ENCODE measurements at places on chromosomes 5 and 9.

DNA sequence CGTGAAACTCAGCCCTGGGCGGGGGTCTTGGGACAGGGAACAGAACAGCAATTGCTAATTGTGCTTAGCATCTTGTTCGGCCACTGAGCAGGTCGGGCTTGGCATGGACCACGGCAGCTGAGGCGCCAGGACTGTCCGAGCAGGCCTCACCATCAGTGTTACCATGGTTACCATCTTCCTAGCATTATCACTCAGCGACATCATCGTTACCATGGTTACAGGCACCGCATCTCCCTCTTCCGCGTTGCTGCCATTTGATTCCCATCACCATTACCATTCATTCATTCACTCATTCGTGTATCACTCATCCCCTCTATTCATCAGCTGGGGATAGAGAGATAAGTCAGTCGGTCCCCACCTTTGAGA is 81.0 kb upstream of the ZBTB43 start:
- no peak for DNase-seq

GRCh38 chr9:122113574-122113973 is 20.5 kb upstream of the TTLL11 start:
- no peak for DNase-seq

- DNase-seq, result no peak
These were observed 117.1 kb upstream of the ZNF462 start for GRCh38 chr9:106745876-106746275.

DNA sequence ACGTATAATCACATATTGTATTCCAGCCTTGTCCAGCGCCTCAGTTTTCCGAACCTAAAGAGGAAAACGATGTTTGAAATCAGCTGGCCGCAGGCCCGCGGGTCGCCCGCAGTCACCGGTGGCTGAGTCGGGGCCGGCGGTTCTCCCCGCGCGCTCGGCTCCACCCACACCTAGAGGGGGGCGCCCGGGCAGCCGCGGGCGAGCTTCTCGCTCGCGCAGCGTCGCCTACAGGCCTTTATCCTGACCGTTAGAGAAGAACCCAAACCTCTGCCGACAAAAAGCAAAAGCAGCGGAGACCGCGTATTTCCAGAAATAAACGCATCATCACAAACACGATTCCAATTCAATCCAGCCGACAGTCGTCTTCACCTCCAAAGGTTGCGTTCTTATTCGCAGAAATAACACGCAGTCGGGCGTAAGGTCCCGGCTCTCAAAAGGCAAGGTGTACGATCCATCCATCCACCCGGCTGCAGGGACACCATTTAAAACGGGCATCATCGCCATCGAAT is 725 bp upstream of the NIPBL start:
- peak; percentile 79 for DNase-seq

- no peak for DNase-seq
These were observed 127.6 kb upstream of the CYLC2 start for GRCh38 chr9:102867488-102867887.

DNA sequence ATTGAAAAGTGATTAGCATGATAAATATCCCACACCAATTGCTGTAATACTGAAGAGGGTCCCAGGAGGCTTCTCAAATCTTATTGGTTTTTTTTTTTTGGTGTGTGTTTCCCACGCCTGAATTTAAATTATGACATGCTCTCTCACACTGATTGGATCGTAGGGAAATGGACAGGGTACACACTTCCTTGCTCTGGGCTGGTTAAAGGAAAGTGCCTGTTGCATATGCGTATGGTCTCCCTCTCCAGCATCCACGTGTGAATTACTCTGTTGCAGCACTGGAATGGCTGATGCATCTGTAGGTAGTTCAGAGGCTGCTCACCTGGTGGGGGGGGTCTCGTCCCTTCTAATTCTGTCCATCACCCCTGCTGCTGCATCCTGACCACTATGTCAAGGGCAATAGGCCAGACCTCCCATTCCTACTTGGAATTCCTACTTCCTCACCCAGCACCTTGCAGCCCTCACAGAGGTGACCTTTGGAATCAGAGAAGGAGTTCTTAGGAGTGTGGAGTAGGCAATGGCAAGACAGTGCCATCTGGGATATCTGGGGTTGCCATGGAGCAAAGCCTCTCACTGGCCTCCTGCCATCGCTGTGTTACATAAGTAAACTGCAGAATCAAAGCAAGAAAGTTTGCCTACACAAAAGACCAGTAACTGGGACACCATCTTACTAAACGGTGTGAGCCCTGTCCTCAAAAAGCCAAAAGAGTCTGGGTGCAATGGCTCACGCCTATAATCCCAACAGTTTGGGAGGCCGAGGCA is 71.4 kb upstream of the FBXW11 start:
- no peak for DNase-seq

All from RPMI8226 (cell line).